NCI-H460 (cell line): ENCODE measurements at places on chromosomes 2 and 18. TPM values are rescaled to one million over a fixed set of nuclear protein-coding genes. Genes with fewer than 3 reads are reported as not detected.
A peak's percentile ranks its signal among the peaks of the same experiment; 100 is the strongest.

DNA sequence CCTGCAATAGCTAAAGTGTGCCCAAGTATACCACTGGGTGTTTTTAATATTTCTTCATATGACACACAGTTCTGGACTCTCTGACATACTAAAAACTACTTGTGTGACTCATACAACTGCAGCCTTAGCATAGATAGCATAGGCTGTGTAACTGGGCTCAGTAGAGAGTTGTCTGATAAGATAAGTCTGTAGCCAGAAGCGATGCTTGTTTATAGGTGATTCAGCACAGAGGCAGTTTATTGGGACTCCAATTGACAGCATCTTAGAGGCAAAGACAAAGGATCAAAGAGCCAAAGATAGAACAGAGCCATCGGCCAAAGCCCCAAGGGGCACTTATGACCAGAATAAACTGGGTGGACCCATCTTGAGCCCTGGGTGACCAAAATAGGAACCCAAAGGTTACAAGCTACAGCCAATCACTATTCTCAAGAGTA is 42.3 kb downstream of the AAK1 start:
- DNase-seq: no peak

DNA sequence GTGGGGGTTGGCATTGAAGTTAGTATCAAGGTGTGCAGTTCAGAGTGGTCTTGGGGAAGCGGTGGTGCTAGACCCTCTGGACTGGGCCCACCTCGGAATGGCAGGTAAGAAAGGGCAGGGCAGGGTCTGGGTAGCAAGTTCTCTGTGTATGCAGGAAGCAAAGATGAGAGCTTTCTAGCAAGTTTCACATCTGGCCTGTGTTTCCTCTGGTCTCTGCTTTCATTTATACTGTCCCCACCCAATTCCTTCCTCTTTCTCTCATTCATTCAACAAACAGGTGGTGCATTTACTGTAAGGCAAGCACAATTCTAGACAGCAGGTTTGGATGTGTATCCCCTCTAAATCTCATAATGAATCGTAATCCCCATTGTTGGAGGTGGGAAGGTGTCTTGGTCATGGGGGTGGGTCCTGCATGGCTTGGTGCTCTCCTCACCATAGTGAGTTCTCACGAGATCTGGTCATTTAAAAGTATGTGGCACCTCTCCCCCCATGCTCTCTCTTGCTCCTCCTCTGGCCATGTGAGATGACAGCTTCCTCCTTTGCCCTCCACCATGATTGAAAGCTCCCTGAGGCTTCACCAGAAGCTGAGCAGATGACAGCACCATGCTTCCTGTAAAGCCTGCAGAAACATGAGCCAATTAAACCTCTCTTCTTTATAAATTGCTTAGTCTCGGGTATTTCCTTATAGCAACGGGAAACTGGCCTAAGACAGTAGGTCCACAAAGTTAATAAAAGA is 51.8 kb downstream of the PKDCC start:
- DNase-seq: no peak

GRCh38 chr2:200577027-200577426 is 8.8 kb upstream of the AOX1 start:
- no peak for DNase-seq

- no peak for DNase-seq
Measured at GRCh38 chr2:202671317-202672035, 36.7 kb downstream of the FAM117B start.

GRCh38 chr18:35507623-35508022 is 9.9 kb upstream of the INO80C start:
- DNase-seq: no peak

- DNase-seq: no peak
Measured at GRCh38 chr2:152622219-152622618, 95.0 kb downstream of the PRPF40A start.

DNA sequence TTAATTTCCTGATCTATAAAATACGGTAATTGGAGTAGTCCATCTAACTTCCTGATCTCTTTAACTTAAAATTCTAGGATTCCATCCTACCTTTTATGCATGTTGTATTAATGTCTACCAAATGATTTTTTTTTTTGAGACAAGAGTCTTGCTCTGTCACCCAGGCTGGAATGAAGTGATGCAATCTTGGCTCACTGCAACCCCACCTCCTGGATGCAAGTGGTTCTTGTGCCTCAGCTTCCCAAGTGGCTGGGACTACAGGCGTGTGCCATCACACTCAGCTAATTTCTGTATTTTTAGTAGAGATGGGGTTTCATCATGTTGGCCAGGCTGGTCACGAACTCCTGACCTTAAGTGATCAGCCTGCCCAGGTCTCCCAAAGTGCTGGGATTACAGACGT is 47.8 kb downstream of the CFAP36 start:
- DNase-seq: no peak

DNA sequence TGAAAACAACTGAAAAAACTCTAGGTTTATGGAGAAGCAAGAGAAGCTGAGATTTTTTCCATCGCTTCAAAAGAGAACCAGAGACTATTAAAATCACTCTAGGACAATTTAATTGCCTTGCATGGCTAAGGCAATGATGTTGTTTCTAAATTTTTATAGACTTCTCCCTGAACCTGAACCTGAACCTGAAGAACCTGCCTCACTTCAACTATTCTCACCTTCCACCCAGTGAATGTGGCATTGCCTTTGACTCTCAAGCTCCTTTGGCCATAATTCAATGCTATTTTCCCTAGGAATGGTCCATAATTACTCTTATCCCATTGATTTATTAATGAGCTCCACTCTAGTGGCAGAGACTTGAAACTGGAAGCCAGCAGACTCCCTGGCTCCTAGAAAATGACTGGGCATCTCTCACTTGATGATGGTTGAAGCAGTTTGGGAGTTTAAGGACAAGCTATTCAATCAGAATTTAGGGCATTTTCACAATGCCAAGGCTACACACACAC is 303.8 kb upstream of the UBE2E3 start:
- no peak for DNase-seq

- peak; percentile 59 for DNase-seq
Measured at GRCh38 chr18:46073474-46074331, 1.6 kb upstream of the PSTPIP2 start.

GRCh38 chr2:46458763-46459500 is 20.4 kb upstream of the TMEM247 start:
- DNase-seq: no peak

DNA sequence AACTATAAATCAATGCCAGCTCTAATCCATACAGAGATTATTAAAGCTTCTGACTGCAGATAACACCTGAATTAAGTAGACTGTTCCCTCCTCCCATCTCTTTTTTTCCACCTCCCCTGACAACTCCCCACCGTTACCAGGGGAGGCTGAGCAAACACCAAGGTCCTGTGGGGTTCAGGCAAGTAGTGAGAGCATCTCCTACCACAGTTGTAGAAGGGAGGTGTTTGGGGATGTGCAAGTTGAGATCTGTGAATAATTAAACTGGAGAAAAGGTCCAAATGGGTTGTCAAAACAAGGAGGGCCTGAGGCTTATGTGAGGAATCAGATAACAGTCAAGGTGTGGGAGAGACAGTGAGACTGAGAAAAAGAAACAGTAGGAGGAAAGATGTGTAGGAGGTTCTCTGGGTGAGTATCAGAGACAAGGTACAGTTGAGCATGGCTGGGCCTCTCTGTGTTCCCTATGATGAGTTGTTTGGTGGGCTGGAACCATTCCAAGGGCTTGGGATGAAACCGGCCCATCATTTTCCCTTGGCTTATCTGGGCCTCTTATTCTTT is 194.6 kb downstream of the CYRIA start:
- DNase-seq: no peak

DNA sequence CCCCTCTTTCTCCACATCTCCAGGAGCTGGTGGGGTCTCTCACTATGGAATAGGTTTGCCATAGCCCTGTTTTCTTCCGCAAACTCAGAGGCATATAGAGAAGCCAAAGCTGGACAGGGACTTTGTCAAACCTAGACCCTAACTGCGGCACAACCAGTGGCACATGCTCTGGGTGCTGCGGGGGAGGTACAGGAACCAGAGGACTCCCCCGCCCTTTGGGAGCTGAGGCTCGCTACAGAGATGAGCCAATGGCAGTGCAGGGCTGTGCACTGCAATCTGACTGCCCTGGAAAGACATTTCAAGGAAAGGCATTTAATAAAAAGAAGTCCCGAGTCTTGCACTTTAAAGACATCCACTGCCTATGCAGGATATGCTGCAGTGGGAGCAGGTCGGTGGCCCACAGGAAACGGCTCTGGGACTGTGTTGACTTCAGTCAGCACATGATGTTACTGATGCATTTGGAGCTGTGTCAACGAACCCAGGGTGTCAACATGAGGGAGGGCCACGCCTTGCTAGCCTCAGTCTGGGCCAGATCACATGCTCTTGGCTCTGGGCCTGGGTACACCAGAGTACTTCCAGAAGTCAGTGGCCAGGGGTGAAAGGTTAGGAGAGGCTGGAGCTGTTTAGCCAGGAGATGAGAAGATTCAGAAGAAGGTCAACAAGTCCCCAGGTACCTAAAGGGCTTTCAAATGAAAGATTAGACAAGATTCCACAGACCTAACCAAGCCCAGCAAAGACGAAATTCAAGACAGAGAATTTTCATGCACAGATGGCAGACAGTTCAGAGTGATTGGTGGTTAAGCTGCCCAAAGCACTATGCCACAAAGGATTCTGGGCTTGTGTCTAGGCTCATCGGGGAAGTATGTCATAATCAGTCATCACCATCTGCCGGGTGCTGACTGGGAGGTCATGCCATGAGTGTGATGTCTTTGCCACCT is 8.2 kb downstream of the SLC35F6 start:
- peak; percentile 52 for DNase-seq

DNA sequence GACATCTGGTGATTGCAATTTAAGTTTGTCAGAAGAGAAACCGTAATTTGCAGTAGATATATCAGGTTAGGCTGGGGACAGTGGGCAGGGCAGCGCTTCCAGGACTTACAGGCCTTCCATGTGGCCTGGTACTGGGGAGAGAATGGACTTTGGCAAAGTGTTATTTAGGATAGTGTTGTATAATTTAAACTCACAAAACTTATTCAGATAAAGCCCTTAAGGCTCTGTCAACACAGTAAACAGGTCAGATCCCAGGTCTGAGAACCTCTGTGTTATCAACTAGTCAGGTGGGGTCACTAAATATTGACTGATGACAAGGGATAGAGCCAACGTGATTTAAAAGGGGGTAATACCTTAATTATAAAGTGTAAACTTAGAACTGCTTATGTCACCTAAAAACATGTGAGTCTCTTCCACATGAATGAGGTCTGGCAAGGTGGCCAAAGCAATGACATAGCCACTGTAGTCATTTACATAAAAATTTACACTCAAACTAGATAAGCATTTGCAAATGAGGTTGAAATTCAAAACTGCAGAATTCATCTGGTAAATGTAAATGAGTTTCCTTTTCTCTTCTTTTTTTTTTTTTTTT is 80.2 kb upstream of the DNMT3A start:
- no peak for DNase-seq

- DNase-seq: no peak
Measured at GRCh38 chr2:221380062-221380461, 192.0 kb downstream of the EPHA4 start.

GRCh38 chr2:30706534-30707303 is 100.5 kb downstream of the CAPN13 start:
- DNase-seq: peak; percentile 74

GRCh38 chr2:190716176-190716807 is 67.4 kb downstream of the NAB1 start:
- no peak for DNase-seq

- DNase-seq: no peak
Measured at GRCh38 chr2:240399419-240400324, 35.8 kb upstream of the GPC1 start.

DNA sequence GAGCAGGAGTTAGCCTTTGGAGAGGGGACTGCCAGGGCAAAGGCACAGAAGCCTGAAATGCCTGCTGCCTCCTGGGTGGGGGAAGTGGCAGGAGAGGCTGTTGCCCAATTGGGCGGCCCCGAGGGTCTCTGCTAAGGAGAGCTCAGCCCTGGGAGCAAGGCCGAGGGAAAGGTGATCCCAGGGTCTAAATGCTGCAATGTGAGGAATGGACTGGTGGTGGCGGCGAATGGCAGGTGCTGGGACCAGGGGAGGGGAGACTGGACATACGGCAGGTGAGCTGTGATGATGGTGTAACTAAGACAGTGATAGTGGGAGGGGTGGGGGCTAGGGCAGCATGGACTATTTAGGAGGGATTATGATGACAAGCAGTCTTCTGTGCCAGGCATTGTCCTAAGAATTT is 104.0 kb downstream of the DYSF start:
- DNase-seq: no peak

DNA sequence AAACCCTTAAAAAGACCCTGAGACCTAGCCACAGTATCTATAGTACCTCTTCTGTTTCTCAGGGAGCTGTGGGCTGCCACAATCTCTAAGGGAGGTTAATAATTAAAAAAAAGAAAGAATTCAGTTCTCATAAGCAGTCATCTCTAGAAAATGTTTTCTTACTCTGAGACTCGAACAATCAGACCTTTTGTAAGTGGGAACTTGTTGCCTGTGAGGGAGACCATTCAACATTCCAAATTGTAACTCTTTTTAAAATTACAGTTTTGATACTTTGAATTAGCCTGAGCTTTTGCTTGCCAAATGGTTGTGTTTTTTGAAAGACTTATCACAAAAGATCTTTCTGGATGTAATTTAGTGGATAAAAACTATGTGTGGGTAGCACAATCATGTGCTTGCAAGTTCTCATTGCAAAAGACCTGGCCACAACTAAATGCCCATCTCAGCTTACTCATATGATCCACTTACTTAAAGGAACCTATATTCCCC is 33.3 kb downstream of the IL1R2 start:
- no peak for DNase-seq

DNA sequence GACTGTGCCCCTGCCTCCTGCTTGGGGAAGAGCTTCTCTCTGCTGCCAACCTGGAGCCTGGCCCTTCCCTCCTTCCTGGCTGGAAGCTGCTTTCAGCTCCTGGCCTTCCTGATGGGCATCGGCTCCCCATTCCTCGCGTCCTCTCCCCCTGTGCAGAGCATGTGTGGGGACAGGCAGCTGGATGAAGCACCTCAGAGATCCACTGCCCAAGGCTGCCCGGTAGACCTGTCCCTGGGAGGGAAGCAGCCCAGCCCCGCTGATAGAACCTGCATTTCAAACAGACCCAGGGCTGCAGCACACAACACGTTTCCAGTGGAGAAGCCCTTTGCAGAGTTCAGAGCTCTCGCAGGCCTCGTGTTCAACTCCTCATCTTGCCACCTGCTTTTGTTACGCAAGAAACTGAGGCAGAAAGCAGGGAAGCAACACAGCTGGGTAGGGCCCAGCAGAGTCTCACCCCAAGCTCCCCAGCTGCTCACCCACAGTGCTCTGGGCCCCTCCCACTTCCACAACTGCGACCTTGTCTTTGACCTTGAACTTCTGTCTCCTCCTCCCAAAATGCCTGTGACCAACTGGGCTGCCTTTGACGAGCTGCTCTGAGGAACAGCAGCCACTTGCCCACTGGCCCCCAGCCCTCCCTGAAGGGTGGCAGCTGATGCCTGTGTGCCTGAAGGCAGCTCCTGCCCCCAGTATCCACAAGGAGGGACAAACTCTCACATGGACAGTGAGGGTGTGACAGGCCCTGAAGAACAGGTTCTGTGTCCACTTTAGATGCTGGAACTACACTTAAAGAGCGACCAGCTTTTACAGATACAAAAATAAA is 65.5 kb downstream of the PARD6G start:
- no peak for DNase-seq

MEIS1 gene
- 3.9 and 4.2 TPM in 2 replicates for total RNA-seq

NYAP2 gene
- total RNA-seq: not detected in 2 replicates

EIPR1 gene
- 56.5 and 61.7 TPM in 2 replicates for total RNA-seq

CCDC85A gene
- total RNA-seq: 0.09 and 0.12 TPM in 2 replicates

ICA1L gene
- total RNA-seq: 5.6 and 6.9 TPM in 2 replicates

CIAO1 gene
- 75.0 and 76.9 TPM in 2 replicates for total RNA-seq

FOXD4L1 gene
- total RNA-seq: 0.25 TPM in 1 of 2 replicates, not detected in the other

ALKAL2 gene
- not detected in 2 replicates for total RNA-seq

VPS54 gene
- total RNA-seq: 22.5 and 23.1 TPM in 2 replicates

EFR3B gene
- 6.9 and 7.0 TPM in 2 replicates for total RNA-seq
